ENCODE measurements at places on chromosomes 6 and 20.

DNA sequence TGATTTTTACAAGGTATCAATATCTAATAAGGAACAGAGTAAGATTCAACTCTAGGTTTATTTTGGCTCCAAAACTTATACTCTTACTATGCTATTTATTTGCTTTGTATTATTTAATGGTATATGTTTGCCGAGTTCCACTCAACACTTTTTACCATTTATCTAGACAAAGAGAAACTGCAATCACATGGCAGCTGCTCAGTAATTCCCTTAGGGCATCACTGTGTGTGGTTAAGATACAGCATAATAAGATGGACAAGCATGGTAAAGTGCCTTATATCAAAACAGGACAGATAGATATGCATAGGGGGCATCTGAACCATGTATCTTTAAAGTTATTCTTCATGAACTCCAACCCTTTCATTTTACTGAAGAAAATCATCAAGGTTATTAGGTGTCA lies 483.0 kb upstream of the ID4 start:
- DNase-seq = peak; percentile 17

DNA sequence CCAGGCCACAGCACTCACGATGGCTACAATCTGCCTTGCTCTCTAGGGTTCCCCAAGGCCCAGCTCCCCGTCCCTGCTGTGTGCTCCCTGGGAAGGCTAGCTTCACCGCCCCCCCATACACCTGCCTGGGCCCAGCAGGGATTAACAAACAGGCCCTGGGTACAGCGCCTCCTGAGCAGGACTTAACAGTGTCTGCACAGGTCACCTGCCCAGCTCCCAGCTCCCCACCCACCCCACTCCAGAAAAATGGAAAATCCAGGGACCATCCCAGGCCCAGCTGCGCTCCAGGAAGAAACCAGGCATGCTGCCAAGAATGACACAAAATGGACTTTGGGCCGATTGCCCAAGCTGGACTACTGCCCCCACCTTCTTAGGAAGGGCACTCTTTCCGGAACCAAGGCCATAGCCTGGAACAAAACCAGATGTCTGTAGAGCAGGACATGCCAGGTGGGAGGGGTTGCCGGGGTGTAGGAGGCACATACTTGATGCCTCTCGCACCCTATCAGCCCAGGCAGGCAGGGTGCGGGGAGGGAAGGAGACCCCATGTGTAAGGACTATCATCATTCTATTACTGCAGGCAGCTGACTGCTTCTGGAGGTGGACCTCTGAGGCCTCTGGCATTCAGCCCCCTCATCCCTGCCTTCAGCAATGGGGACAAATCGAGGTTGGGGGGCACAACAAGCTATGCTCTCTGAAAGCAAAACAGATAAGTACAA lies 104.9 kb downstream of the SNX5 start:
- DNase-seq = no peak

DNA sequence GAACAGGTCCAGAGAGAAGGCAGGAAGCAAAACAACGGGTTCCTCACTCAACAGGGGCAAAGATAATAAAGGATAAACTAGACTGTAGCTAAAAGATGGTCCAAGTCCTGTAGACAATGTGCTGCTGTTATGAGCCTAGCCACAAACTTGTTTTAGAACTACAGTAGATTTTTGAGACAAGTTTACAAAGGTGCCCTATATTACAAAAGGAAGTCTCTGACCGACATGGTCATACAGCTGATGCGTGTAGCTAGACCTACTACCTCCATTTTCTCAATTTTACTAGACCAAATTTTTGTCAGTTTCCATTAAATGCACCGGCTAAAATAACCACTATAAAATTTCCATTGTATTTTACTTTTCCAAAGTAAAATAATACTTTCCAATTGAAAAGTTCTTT lies 11.9 kb downstream of the FAM8A1 start:
- DNase-seq = no peak

DNA sequence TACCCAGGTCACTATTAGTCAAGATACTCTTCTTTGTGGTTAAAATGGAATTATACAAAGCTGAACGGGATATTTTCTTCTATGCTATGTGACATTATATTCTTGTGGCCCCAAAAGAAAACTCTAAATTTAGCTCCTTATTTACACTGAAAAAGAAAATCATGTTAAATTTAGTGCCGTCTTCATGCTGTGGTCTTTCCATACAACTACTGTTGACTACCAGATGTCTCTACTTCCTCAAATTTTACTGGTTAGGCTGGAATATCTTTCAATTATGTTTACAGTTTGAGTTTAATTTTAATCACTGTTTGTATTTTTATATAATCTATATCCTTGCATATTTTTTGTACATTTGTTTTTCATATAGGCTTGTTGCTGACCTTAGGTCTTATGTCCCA lies 95.6 kb upstream of the FOXO3 start:
- no peak for DNase-seq

GRCh38 chr20:35568645-35569044 lies 26.8 kb downstream of the ERGIC3 start:
- DNase-seq = peak; percentile 18

GRCh38 chr6:127776320-127776719 lies 124.5 kb downstream of the THEMIS start:
- DNase-seq = no peak

GRCh38 chr20:48409055-48409615 lies 418.7 kb downstream of the PREX1 start:
- no peak for DNase-seq

- DNase-seq = no peak
Observed at GRCh38 chr6:167094436-167094819, 28.5 kb upstream of the CCR6 start.

DNA sequence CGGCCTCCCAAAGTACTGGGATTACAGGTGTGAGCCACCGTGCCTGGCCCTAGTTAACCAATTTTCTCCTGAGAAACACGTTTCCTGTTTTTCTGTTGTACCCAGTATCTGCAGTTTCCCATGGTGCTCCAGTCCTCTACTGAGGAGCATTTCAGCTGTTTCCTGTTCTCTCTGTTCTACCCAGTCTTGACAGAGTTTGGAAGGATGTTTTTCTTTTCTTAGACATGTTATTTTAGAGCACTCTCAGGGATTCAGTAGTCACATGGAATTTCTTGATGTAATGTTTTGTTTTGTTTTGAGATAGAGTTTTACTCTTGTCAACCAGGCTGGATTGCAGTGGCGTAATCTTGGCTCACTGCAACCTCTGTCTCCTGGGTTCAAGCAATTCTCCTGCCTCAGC lies 129.8 kb upstream of the TIAM2 start:
- DNase-seq = no peak

GRCh38 chr6:73656531-73657145 lies 2.8 kb upstream of the SLC17A5 start:
- no peak for DNase-seq

DNA sequence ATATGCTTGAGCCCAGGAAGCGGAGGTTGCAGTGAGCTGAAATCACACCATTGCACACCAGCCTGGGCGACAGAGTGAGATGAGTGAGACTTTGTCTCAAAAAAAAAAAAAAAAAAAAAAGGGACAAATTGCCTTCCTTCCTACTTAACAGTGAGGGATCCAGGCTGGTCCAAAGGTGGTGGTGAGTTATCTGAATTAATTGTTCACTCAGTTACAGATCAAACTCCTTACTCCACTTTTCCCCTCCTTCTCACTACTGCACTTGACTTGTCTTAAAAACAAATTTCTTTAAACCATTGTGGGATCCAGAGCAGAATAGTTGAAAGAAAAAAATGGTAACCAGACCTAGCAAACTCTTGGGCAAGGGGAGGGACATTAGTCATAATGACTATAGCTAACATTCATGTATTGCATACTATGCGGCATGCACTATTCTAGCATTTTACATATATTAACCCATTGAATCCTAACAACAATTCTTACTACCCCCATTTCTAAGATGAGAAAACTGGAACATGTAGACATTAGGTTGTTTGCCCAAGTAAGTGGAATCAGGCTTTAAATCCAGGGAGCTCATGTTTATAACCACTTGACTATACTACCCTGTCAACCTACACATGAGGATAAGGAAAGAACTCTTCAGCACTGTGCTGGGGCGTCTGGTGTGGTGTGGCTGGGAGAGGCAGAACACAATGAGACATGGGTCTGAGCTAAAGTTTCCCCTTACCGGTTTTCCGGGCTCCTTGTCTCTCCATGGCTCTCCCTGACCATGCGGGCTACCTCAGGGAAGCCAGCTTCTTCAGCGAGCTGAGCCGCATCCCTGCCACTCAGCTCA lies 1.5 kb downstream of the GPANK1 start:
- no peak for DNase-seq

GRCh38 chr20:39309458-39309857 lies 347.3 kb downstream of the DHX35 start:
- DNase-seq = no peak

GRCh38 chr6:18496462-18496861 lies 109.3 kb downstream of the RNF144B start:
- DNase-seq = no peak

DNA sequence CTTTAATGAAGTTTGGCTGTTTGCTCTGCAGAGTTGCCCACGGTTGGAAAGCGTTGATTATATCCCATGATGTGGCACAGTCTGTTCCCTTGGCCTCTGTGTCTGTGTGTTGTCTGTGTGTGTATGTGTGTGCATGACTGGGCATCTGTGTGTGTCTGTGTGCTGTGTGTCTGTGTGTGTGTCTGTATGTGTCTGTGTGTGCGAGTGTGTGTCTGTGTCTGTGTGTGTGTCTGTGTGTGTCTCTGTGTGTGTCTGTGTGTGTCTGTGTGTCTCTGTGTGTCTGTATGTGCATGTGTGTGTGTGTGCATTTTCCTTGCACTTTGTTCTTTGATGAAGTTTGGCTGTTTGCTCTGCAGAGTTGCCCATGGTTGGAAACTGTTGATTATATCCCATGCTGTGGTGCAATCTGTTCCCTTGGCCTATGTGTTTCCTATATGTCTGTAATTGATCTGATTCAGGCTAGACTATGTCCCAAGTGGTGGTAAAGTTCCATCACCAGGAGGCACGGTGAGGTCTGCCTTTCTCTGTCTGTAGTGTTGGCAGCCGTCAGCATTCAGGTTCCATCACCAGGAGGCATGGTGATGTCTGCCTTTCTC lies 78.1 kb upstream of the RIN2 start:
- no peak for DNase-seq

- DNase-seq = no peak
Observed at GRCh38 chr6:41732591-41733359, 2.6 kb downstream of the TFEB start.

GRCh38 chr20:59771506-59772372 lies 161.7 kb downstream of the SYCP2 start:
- DNase-seq = no peak

DNA sequence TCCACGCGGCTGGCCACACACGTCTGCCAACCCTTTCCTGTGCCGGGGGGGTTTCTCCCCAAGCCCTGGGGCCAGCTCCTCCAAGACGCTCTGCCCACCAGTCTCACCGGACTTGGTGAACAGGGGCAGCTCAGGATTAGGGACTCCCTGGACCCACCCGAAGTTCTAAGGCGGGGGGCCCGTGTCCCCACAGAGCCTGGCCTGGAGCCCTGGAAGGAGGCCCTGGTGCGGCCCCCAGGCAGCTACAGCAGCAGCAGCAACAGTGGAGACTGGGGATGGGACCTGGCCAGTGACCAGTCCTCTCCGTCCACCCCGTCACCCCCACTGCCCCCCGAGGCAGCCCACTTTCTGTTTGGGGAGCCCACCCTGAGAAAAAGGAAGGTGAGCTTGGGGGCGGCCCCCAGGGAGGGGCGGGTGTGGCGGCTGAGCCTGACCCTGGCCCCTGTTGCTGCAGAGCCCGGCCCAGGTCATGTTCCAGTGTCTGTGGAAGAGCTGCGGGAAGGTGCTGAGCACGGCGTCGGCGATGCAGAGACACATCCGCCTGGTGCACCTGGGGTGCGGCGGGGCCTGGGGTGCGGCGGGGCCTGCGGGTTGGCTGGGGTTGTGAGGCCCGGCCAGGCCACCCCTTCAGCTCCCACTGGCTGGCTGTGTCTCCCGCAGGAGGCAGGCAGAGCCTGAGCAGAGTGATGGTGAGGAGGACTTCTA lies 2.3 kb downstream of the SLC2A4RG start:
- DNase-seq = no peak

- DNase-seq = no peak
Observed at GRCh38 chr6:26597821-26598220, 1.1 kb downstream of the ABT1 start.

GRCh38 chr20:43682446-43682845 lies 15.5 kb downstream of the MYBL2 start:
- no peak for DNase-seq

- DNase-seq = no peak
Observed at GRCh38 chr6:45467853-45468252, 90.1 kb upstream of the SUPT3H start.

GRCh38 chr20:33490023-33490933 lies at the start of gene CBFA2T2:
Gene CBFA2T2, plus strand, starts transcription at chr20:33490096. Its CDS starts 172 bp downstream, at chr20:33490268.
- DNase-seq = no peak

GRCh38 chr6:56851541-56852259 lies 103.2 kb upstream of the BEND6 start:
- DNase-seq = peak; percentile 36

GRCh38 chr6:57432919-57433684 lies 115.7 kb downstream of the PRIM2 start:
- DNase-seq = no peak

DNA sequence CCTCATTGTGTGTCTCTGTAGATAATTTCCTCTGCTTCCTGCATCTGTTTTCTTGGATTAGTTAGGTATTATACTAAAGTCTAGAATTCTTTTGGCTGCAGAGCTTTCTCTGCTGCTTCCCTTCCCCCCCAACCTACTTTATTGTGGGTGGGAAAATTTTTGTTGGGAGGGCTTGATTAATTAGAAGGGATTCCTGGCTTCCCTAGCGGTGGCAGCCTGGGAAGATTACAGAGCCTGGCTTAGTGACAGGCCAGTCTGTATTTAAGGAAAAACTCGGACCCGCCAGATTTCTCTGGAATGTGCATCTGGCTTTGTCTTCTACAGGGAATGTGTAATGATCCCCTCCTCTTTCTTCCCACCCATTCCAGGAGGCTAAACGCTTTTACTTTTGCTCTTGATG lies 31.2 kb downstream of the SLX4IP start:
- no peak for DNase-seq

DNA sequence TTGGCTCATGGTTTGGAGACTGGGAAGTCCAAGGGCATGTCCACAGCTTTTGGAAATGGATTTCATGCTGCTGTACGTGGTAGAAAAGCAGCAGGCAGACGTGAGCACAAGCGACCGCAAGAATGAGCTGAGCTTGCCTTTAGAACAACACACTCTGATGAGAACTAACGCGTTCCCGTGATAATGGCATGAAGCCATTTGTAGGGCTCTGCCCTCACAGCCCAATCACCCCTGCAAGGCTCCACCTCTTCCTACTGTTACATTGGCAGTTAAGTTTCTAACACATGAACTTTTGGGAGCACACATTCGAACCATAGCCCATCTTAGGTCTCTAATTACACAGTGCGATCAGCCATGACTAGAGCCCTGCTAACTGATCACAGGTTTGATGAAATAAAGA lies 107.5 kb upstream of the TMEM170B start:
- no peak for DNase-seq

DNA sequence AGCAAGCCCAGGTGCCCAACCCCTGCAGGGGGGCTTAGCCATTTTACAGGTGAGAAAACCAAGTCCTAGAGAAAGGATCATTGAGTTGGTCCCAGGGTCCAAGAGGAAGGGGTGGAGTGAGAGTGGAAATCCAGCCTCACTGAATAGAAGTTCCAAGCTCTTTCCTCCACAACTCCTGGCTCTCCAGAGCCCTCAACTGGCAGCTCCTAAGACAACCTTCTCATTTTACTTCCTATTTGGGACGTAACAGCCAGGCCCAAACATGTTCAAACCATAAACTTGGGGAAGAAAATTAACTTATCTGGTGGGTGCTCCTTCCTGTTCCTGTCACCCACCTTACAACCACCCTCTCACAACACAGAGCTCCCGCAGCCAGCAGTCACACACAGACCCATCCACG lies 57.9 kb downstream of the PRND start:
- no peak for DNase-seq

- DNase-seq = peak; percentile 60
Observed at GRCh38 chr20:43448748-43449535, 8.8 kb upstream of the SRSF6 start.

Measured in NCI-H1930 (cell line).